Upper lobe of left lung (tissue), 6 donors: ENCODE measurements at places on chromosomes 2 and 18.

DNA sequence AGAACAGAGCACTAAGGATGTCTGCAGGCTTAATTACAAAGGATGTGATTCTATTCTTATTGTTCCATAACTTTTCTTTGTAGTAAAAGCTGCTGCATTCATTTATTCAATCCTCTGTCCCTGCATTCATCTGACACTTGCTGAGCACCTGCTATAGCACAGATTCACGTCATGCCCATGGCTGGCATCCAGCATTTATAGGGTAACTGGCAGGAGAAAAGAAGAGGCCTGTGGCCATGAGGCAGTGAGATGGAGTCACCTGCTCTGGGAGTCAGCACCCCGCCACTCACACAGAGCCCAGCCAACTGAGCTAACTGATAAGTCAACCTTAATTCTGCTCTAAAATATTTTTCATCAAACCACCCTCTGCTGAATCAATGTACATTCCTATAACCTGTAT, 18.3 kb upstream of the CDC42EP3 start:
- no peak for DNase-seq

- no peak for DNase-seq
Observed at GRCh38 chr2:33204945-33205344, 258.2 kb downstream of the LTBP1 start.

DNA sequence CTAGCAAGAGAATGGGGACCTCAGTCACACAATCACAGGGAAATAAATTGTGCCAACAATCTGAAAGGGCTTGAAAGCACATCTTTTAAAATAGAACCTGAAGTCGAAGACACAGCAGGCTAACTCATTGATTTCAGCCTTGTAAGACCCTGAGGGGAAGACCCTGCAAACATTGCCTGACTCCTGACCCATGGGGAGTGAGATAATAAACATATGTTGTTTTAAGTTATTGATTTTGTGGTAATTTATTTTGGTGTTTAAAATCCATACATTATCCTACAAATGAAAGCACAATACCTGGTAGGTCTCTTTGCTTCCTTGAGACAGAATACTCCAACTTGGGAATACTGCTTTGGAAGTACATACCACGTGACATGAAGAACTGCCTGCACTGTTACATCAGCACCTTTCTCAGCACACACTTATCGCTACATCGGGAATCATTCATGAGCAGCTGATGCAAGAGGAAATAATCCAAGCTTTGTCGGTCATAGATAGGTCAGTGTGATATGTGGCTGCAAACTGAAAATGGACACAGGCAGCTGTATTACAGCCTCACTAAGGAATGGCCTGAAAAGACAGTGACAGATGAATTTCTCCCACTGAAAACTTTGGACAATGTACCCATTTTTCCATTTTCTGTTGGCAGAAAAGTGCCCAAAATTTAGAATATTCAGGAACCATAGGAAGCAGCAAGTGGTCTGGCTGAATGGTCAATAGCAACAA, 494.5 kb upstream of the MAP2 start:
- DNase-seq: no peak

- DNase-seq: no peak
Observed at GRCh38 chr2:152462779-152463178, 127.8 kb downstream of the FMNL2 start.

DNA sequence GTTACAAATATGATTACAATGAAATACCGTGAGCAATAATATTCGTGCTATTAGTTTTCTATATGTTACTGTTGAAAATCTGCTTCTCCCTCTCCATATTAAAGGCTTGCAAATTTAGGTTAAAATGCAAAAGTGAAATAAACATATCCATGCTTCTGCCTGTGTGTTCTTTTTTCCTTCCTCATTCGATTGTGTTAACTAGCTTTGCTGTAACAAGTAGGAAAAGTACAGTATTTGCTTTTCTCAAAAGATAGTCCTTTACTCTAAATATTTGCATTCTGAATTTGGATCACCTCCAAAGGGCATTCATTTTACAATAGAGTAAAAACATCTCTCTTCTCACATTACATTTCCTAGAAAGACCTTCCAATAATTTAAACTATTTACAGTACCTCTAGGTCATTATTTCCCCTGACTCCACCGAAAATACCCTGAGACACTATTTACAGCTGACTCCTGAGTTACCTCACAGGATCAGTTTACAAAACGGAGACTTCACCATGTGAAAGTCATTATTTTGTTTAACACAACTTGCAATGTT, 835.0 kb upstream of the FANCL start:
- DNase-seq: no peak

DNA sequence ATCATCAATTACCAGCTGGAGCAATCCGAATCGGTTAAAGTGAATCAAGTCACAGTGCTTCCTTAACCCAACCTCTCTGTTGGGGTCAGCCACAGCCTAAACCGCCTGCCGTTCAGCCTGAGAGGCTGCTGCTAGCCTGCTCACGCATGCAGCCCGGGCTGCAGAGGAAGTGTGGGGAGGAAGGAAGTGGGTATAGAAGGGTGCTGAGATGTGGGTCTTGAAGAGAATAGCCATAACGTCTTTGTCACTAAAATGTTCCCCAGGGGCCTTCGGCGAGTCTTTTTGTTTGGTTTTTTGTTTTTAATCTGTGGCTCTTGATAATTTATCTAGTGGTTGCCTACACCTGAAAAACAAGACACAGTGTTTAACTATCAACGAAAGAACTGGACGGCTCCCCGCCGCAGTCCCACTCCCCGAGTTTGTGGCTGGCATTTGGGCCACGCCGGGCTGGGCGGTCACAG, 496 bp upstream of the ITGA4 start:
- no peak for DNase-seq

DNA sequence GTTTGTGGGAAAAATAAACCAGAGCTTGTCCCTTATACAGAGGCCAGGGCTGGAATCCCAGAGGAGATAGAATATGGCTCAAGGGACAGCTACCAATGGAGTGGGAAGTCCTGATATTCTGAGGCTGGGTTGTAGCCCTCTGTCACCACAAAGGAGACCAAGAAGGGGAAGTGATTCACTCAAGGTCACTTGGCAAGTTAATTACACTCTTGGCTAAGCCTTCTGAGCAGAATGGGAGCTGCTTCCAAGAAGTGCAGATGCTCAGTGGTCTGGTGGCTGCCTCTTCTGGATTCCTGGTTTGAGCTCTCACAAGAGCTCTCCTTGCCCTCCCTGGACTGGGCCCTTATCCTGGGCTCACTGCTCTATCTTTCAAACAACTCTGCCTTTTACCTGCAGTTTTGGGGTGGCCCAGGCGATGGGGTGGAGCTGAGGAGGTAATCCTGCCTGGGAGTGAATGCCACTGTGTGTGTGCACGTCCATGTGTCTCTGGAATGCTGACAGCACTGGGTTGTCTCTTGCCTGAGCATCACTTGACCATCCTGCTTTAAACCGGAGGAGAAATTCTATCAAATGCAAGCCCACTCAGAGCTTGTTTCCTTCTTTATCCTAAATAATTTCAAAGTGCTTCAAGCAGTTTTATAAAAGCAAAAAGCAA, 168.2 kb downstream of the KCNS3 start:
- DNase-seq: no peak

- no peak for DNase-seq
Observed at GRCh38 chr2:19809206-19809605, 92.6 kb downstream of the TTC32 start.

- peak; percentile 79 for DNase-seq
Observed at GRCh38 chr2:219215871-219216534, 2.8 kb downstream of the ABCB6 start.

DNA sequence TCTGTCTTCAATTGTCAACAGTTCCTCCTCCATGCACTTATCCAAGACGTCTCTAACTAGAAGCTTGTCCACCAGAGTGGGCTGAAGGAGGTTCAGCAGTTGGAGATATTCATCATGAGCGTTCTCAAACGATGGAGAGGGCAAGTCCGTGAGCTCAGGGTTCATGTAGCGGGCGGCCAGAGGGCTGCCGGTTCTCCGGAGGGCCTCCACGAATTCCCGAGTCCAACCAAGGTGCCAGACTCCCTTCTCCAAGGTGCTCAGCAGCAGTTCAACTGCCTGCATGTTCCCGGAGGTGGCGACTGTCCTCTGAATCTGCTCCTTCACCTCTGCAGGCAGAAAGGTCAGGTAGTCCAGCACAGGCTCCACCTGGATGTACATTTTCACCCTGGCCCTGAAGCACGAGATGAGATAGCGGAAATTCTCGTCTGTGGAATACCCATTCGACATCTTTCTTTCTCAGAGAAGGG, 590 bp downstream of the IFIH1 start:
- peak; percentile 62 for DNase-seq

DNA sequence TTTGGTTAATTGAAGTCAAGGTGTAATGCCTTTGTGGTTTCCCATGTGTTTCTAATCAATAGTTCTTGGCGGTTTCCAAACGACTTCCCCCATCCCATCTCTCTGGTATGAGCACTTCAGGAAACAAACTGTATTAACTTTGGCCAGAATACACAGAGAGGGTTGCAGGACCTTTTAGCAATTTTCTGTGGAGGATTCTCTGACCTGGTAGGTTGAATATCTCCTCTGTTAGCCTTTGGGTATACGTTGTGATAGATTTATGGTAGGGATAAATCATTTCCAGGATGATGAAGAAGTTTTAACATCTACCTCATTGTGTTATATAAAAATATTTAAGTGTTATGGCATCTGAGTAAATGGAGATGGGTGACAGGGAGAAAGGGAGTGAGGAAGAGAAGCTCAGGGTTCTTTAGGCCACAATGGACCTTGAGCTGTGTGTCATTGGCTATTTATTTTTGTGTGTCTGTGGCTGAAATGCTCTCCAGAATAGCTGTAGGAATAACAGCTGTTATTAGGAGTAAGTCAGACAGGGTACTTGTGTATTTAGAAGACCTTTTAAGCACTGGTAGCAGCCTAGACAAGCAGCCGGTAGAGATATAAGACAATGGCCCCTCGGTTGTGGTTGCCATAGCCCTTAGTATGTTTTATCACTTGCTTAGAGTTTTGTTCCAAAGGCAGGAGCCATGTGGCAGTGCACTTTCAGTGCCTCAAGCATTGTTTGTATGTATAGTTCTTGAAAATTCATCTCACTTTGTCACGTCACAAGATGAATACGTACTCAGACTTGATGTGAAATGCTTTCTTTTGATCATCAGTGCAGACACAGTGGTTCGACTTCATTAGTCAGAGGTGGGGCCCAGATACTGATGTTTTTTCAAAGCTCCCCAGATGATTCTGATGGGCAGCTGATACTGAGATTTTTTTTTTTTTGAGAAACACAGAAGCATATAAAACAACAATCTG, 91.1 kb downstream of the FMNL2 start:
- DNase-seq: no peak

DNA sequence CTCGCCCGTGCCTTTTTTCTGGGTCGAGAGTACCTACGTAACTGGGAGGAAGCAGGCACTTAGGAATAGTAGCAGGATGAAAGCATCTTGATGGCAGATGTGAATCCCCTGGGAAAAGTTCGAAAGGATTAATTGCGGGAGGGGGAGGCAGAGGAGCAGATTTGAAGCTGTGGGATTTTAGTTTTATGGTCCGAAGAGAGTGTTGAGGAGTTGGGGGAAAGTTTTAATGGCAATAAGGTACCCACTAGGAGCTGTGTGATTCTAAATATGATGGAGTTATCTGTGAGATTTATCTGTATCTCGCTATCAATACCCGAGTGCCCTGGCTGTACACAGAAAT, 1.1 kb downstream of the AGFG1 start:
- no peak for DNase-seq

- no peak for DNase-seq
Observed at GRCh38 chr18:62327977-62328376, 2.9 kb downstream of the TNFRSF11A start.

DNA sequence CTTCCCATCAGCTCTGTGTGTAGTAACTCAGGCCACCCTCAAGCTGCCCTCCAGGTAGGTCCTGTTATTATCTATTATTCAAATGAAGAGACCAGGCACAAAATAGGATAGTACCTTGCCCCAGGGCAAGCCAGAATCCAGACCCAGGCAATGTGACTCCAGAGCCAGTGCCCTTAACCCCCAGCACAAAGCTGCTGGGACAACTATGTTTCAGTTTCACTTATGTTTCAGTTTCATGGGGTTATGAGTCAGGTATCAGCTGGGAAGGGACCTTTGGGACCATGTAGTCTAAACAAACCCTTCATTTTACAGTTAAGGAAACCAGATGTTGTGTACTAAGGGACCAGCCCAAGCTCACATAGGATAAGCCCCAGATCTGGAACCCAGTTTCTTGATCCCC, 10.0 kb downstream of the HK2 start:
- no peak for DNase-seq

DNA sequence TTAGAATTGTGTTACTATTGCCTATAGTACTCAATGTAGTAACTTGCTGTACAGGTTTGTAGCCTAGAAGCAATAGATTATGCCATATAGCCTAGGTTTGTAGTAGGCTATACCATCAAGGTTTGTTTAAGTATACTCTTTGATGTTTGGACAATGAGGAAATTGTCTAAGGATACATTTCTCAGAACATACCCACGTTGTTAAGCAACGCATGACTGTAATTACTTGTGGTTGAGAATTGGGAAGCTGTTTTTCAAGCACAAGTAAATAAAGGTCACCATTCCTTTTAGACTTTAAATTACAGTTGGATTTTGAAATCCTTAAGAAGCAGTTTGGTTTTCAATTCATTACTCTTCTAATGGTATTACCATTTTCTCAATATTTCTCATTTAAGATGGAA, 89.8 kb upstream of the KCNH7 start:
- no peak for DNase-seq

DNA sequence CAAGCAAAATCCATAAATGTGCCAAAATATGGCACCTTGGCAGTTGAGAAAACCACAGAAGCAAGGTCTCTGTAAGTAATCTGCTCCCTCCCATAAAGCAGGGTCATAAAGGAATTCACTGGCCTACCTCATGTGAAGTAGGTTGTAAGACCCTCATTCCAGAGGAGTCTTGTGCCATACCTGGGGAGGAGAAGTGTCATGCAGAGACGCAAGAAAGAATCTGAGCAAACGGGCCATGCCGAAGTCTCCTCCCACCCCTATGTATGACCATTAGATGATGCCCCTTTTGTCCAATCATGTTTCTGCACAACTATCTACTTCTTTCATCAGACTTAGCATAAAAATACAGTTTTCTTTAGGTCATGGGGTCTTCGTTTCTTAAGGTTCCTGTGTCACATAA, 14.6 kb downstream of the NMUR1 start:
- DNase-seq: no peak

DNA sequence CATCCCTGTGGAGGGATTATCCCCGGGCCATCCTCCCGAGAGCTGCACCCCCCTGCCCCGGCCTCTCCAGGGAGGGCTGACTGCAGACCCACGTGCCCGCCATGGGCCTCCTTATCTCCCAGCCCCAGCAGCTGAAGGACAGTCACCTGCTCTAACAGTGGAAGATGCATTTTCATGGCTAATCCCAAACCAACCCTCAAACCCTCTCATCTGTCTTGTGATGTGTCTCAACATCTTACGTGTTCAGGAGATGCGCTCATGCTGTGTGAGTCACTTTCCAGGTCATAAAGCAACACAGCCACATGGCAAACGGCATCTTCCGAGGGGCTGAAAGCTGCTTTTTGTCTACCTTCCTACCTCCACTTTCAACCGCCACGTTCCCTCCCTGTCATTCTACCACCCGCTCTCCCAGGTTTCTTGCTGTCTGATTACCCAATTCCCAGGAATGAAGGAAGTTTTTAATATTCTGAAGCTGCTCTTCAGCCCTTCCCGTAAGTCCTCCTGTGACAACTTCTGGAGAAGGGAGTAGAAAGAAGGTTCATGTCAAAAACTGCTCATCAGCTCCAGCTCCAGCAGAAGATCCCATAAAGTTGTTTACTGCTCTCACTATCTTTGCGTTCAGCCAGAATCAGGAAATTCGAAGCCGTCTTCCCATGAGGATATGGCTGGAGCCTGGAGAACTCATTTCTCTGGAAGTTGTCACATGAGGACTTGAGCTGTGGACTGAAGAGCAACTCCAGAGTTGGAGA, 54.5 kb downstream of the MBP start:
- no peak for DNase-seq
